ENCODE measurements at places on chromosomes 5 and 9. TPM values are rescaled to one million over a fixed set of nuclear protein-coding genes. Genes with fewer than 3 reads are reported as not detected.

TMEM171 gene
- 1.8 TPM for total RNA-seq

PLCXD3 gene
- total RNA-seq, result under 0.01 TPM

RFK gene
- total RNA-seq, result 22.3 TPM

CER1 gene
- not detected for total RNA-seq

CCDC192 gene
- not detected for total RNA-seq

MEGF10 gene
- total RNA-seq, result under 0.01 TPM

MLANA gene
- total RNA-seq, result not detected

GPX8 gene
- total RNA-seq, result 124 TPM
